Stimulated activated CD8-positive, alpha-beta memory T cell treated with anti-CD3 and anti-CD28 coated beads, Interleukin-4, amount 100 ng/mL, for 1 hour (primary cell): ENCODE measurements at places on chromosomes 12 and 14.

GRCh38 chr14:36207500-36207899 is 31.0 kb upstream of the PTCSC3 start:
- DNase-seq, result no peak

DNA sequence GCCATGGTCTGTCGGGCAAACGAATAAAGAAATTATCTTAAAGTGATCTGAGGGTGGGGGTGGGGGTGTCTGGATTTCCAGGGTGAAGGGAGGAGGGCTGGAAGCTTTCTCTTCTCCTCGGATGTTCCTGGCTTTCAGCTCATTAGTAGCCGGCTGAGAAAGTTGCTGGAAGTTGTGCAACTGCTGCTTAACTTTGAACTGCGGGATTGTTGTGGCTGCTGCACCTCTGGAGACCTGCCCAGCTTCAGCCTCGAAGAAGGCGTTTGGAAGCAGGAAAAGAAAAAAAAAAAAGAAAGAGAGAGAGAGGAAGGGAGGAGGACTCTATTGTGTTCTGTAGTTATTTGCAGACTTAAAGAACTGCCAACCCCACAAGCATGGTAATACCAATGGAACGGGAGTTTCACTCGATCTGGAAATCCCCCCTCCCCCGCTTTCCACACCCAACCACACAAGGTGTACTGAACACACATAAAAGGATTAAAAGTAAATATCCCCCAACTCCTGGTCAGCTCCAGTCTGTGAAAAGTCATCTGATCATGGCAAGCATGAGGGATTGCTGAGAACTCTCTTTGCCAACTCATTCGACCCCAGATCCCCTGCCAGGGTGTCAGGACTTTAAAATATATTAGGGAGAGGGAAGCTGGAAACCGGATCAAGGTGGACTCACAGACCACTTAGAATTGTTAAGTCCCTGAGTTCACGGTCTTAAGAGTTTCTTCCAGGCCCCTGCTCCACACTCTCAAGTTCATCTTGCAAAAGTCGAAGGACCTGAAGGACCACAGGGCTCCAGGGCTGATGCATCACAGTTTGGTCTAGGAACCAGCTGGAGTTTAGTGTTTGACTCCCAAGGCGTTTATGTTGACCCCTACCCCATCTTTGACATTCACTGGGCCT is at the start of gene RASSF9:
RASSF9 (minus strand) TSS at position 213 of the 894 bp plus-strand sequence; CDS start at position 5, 208 bp downstream.
- DNase-seq, result no peak

GRCh38 chr12:92784356-92784755 is 81.6 kb downstream of the PLEKHG7 start:
- no peak for DNase-seq

GRCh38 chr12:20624718-20625117 is 70.4 kb upstream of the SLCO1C1 start:
- DNase-seq, result no peak

DNA sequence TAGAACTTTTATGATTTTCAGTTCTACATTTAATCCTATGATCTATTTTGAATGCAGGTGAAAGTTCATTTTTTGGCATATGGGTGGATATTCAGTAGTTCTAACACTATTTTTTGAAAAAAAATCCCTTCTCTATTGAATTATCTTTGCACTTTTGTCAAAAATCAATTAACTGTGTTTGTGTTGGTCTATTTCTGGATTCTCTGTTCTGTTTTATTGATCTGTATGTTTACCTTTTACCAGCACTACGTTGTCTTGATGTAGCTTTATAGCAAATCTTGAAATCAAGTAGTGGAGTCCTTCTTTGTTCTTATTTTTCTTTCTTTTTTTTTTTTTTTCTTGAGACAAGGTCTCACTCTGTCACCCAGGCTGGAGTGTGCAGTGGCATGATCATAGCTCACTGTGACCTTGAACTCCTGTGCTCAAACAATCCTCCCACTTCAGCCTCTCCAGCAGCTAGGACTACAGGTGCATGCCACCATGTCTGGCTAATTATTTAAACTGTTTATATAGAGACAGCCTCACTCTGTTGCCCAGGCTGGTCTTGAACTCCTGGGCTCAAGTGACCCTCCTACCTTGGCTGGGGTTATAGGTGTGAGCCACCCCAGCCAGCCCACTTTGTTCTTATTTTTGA is 31.9 kb downstream of the SLC39A9 start:
- DNase-seq, result no peak

DNA sequence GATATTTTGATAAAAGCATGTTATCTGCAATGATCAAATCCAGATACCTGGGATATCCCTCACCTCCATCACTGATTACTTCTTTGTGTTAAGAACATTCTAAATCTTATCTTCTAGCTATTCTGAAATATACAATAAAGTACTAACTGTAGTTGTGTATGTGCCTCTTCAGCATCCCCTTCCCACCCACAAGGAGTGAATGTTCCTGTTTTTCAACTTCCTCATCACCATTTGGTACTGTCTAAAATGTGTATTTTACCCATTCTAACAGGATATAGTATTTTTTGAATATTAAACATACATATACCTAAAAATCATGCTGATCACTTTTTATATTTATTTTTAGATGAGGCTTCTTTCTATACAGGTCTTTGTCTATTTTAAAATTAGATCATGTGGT is 1252.6 kb downstream of the TMEM121 start:
- DNase-seq, result no peak

DNA sequence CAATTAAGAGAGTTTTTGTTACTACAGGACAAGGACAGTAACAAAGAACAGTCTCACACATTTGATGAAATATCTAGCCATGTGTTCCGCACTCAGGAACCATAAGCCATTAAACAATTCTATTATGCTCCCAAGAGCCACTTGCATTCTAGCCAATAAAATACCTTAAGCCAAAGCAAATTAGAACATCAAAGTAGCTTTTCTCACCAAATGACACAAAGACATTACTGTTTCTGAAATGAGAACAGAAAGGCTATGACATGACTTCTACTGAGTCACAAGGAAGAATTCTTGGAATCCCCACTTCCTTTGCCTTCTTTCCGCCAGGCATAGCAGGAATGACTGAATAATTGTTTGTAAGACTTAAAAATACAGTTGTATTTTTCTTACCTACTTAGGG is 445.8 kb downstream of the ATP23 start:
- DNase-seq, result no peak

DNA sequence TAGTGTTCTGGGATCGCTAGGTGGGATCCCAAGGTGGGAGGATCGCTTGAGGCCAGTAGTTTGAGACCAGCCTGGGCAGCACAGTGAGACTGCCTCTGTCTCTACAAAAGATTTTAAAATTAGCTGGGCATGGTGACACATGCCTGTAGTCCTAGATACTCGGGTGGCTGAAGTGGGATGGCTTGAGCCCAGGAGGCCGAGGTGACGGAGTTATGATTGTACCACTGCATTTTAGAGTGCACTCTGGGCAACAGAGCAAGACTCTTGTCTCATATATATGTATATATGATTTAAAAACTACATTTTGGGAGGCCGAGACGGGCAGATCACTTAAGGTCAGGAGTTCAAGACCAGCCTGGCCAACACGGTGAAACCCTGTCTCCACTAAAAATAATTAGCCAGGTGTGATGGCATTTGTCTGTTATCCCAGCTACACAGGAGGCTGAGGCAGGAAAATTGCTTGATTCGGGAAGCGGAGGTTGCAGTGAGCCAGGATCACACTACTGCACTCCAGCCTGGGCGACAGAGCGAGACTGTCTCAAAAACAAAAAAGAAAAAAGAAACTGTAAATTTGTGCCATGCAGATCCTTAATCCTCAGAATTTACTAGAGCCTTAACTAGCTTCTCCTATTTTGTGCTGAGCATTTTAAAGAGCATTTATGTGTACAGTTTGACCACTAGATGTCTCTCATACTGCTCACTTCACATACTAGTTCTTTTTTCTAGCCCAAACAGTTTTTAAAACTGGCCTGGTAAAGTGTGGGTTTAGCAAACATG is 114.8 kb downstream of the MON2 start:
- DNase-seq, result no peak

DNA sequence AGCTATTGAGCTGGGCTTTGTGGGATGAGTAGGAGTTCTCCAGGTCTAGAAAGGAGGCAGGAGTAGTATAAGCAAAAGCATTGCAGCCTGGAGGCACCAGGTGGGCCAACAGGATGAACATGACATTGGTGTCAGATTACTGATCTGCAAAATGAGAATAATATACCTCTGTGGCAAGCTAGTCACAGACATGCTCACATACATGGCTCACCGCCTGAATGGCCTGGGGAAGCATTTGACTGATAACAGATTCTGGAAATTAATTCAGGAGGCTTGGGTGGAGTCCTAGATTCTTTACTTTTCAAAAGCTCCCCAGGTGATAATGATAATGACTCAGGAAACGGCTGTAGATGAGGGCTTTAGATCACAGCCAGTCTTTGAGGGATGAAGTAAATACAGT is 709 bp downstream of the TCL1B start:
- no peak for DNase-seq

- no peak for DNase-seq
Observed at GRCh38 chr12:62296001-62296400, 35.8 kb downstream of the USP15 start.

GRCh38 chr14:49860988-49861698 is 8.6 kb upstream of the NEMF start:
- no peak for DNase-seq

DNA sequence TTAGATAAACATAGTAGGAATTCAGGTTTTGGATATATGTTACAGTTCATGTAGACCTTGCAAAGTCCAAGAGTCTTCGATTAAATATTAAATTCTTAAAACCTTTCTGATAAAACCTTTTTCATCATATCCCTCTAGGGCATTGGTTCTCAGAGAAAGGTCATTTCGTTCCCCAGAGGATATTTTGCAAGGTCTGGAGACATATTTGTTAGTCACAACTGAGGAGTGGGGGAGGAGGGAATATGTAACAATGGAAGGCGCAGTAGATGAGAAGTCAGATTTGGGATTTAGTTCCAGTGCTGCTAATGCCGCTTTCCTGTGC is 5.3 kb downstream of the TMEM253 start:
- no peak for DNase-seq

- DNase-seq, result no peak
Observed at GRCh38 chr14:21102521-21103410, 1.9 kb downstream of the TMEM253 start.

GRCh38 chr12:131380220-131380964 is 330.5 kb upstream of the SFSWAP start:
- no peak for DNase-seq

DNA sequence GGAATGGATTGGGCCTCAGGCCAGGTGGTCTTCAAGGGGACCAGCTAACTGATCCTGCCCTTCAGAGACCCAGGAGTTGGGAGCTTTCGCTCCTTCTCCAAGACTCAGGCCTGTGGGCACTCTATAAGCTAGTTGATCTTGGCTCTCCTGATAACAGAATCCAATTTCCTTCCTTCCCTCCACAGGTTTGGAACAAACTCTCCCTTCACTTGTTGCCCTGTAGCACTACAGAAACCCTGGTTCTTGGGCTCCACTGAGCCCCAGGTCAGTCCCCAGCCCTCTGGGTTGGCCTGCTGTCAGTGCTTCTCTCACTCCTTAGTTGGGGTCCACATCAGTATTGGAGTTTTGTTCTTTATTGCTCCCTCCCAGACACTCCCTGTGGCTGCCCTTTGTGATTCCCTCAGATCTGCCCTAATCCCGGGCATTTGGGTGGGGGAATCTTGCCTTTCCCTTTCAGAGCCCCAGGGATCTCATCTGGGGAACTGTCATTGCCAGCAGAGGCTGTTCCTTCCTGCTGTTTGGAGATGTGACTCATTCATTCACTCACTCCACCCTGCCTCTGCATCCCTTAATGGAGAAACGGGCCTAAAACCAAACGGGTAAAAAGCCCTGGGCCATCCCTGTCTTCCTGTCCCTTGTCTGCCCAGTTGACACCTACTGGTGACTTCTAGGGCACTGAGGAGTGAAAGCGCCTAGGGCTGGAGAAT is 4.4 kb upstream of the GPD1 start:
- no peak for DNase-seq

GRCh38 chr14:100421756-100422470 is 98.8 kb downstream of the SLC25A47 start:
- no peak for DNase-seq

GRCh38 chr12:24731596-24731995 is 217.3 kb downstream of the BCAT1 start:
- no peak for DNase-seq

DNA sequence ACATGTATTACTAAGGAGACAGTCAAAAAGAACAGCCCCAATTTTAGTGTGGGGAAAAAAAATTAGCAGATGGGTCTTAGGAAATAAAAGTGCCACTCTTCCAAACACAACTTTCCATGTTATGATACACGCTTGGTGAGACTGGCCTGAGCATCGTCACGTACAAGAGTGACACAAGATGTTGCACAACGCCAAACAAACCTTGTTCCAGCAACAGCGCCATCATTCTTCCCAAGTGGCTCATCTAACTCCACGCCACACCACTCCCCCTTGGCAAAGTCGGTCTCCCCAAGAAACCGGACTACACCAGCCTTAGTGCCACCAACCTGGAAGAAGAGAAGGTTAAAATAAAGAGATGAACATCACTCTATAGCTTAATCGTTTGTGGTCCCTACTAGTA is 58.7 kb downstream of the CLIP1 start:
- DNase-seq, result no peak

DNA sequence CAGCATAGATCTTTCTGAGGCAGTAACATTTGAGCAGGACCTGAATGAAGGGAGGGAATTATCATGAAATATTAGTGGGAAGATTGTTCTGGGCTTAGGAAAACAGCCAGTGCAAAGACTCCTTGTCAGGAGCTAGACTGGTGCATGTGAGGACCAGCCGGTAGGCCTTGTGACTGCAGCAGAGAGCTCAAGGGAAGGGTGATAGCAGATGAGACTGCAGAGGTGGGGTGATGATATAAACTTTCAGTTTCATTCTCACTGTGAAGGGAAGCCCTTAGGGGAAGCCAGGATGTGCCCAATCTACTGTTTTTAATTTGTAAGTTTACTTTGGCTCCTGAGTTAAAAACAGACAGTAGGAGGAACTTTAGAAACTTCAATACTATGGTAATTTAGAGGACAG is 12.4 kb downstream of the IL22 start:
- no peak for DNase-seq

DNA sequence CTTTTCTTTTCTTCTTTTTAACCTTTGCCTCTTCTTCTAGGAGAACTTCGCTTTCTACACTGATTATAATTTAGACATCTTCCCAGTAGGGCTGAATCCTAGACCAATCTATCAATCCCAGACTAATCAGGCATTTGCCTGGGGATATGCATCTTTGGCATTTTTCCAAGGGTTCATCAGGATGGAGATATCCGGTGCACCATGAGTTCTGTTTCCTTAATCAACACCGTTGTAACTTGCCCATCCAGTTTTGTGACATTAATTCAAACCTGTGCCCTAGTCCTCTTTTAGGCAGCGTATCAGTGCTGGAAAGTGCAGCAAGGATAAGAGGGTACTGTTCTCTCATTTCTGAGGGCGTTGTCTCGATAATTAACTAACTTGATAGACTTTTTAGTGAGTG is 617 bp upstream of the MGP start:
- no peak for DNase-seq
